ENCODE measurements at places on chromosomes 13 and 19.

DNA sequence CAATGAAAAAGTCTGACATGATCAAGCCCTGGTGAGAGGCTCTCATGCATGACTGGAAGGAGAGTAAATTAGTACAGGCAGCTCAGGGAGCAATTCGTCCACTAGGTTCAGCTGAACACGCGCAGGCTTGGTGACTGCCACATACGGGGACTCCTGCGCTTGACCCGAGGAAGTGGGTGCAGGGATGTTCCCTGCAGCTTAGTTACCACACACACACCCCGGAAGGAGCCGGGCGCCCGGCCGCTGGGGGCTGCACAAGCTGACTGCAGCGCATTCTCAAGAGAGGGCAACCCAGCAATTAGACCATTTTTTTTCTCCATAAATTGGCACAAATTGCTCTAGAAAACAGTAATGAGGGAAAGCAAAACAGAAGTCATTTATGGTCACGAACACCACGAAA, 23.0 kb upstream of the MIER2 start:
- no peaks in the 10 kb centered on the region for H3K36me3 ChIP-seq
- no peak for DNase-seq
- H3K27ac ChIP-seq: no peak overlapping the region
- no peak overlapping the region for H3K4me3 ChIP-seq
- no peaks in the 10 kb centered on the region for H3K27me3 ChIP-seq

- no peak for DNase-seq
- no peaks in the 10 kb centered on the region for H3K27me3 ChIP-seq
- no peak overlapping the region for H3K27ac ChIP-seq
- H3K4me1 ChIP-seq: no peaks in the 10 kb centered on the region
- H3K36me3 ChIP-seq: no peaks in the 10 kb centered on the region
Observed at GRCh38 chr13:44373247-44373600, 400 bp upstream of the SERP2 start.

DNA sequence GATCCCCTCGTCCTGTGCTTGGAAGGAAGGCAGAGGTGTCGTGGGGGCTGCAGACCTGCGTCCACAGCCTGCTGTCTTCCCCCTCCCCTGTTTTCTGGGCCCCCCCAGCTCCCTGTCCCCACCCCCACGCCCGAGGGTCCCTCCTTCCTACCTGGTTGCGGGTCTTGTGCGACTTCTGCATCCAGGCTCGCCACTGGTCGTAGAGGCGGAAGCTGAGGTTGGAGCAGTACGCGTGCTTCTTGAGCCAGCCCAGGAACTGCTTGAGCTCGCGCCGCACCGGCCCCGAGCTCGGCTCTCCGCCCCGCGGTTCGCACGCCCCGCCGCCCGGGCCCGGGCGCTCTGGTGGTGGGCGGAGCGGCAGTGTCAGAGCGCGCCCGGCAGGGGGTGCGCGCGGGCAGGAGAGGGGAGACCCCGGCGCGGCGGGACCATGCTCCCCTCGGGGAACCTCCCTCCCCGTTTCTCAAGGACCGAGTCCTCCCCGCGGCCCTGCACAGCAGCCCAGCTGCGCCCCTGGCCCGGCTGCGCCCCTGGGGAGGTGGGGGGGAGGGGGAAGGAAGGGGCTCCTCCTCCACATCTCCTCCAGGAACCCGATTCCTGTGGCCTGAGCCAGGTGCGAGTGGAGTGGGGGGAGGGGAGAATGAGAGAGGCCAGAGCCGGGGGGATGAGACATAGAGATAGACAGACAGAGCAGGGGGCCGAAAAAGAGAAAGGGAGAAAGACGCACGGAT, 5.7 kb downstream of the REX1BD start:
- peak overlapping the region; percentile 71 for H3K4me3 ChIP-seq
- peak; percentile 85 for DNase-seq
- H3K4me1 ChIP-seq: peaks cover 29% of the 10 kb centered on the region
- peak overlapping the region; percentile 29 for H3K27ac ChIP-seq

GRCh38 chr19:30094756-30095140, 152.7 kb downstream of the URI1 start:
- H3K27ac ChIP-seq: no peak overlapping the region
- H3K27me3 ChIP-seq: no peaks in the 10 kb centered on the region
- H3K36me3 ChIP-seq: no peaks in the 10 kb centered on the region
- H3K4me1 ChIP-seq: no peaks in the 10 kb centered on the region
- no peak for DNase-seq
- no peak overlapping the region for H3K4me3 ChIP-seq

DNA sequence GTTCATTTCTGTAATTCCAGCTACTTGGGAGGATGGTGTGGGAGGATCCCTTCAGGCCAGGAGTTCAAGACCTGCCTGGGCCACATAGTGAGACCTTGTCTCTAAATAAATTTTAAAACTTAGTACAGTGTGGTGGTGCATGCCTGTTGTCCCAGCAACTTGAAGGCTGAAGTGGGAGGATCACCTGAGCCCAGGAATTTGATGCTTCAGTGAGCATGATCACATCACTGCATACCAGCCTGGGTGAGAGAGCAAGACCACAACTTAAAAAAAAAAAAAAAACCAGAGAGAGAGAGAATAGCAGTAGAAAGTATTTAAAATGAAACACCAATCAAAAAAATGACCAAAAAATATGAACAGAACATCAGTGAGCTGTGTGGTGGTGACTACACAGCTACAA, 7.1 kb upstream of the ZNF823 start:
- no peak for DNase-seq
- H3K36me3 ChIP-seq: no peaks in the 10 kb centered on the region
- no peaks in the 10 kb centered on the region for H3K27me3 ChIP-seq
- H3K27ac ChIP-seq: no peak overlapping the region

GRCh38 chr13:35994131-35994966, 136.8 kb downstream of the DCLK1 start:
- no peak for DNase-seq
- no peaks in the 10 kb centered on the region for H3K4me1 ChIP-seq
- H3K27ac ChIP-seq: no peak overlapping the region
- H3K36me3 ChIP-seq: no peaks in the 10 kb centered on the region

- no peak overlapping the region for H3K27ac ChIP-seq
- H3K27me3 ChIP-seq: no peaks in the 10 kb centered on the region
- no peaks in the 10 kb centered on the region for H3K4me1 ChIP-seq
- H3K36me3 ChIP-seq: no peaks in the 10 kb centered on the region
Observed at GRCh38 chr13:42524487-42525034, 49.4 kb upstream of the TNFSF11 start.

DNA sequence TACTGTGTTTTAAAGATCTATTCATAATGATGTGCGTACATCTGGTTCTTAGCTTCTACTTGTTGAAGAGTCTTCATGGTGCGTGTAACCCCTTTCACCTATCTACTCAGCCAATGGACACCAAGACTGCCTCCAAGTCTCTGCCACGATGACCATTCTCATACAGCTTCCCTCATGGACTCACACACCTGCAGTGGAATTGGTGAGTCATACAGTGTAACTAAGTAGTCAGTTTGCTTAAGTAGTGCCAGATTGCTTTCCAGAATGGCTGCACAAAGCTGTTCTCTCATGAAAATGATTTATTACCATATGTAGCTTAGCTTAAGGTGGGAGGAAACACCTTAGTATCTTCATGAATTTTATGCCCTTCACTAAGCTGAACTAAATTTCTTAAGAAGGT, 112.3 kb downstream of the AKAP11 start:
- no peaks in the 10 kb centered on the region for H3K36me3 ChIP-seq
- H3K4me3 ChIP-seq: no peak overlapping the region
- H3K27ac ChIP-seq: no peak overlapping the region
- peaks cover 7% of the 10 kb centered on the region for H3K4me1 ChIP-seq

- H3K36me3 ChIP-seq: no peaks in the 10 kb centered on the region
- H3K4me1 ChIP-seq: peaks cover 3% of the 10 kb centered on the region
- no peak for DNase-seq
Observed at GRCh38 chr19:35533201-35533821, at the start of gene GAPDHS. GAPDHS (plus strand) TSS chr19:35533456; CDS start chr19:35533528, 72 bp downstream.

GRCh38 chr13:45852494-45852893, 941 bp upstream of the SIAH3 start:
- no peak for DNase-seq
- no peak overlapping the region for H3K4me3 ChIP-seq
- H3K36me3 ChIP-seq: no peaks in the 10 kb centered on the region
- no peak overlapping the region for H3K27ac ChIP-seq
- peaks cover 20% of the 10 kb centered on the region for H3K4me1 ChIP-seq

DNA sequence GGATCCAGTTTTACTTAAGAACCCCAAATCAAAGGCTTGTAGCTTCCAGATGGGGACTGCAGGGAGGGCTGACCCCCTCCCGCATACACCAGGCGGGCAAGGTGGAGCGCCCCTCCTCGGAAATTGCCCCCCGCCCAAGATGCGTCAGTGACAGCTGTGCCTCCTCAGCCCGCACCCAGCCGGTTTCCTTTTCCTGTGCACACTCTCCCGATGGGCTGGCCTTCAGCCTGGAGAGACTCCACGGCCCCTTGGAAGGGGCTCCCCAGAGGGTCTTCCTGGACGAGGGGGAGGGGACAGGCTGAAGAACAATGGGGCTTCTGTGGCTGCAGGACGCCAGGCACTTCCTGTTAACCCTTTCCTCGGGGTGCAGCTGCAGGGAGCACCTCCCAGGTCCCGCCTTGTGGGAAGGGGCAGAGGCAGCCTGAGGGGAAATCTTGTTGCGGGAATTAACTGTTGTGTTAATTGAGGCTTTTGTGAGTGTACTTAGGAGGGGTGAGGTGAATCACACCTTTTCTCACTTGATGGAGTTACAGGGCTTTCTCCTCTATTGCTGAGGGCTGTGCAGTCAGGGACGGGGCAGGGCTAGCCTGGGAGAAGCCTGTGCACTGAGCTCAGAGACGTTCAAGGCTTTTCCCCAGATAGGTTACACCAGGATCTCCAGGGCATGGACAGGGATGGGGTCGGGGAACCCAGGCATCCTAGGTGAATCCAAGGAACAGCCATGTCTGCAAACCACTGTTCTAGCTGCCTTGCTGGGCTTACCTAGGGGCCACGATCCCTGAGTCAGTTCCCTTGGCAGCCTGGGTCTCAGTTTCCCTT, 14.3 kb downstream of the IER2 start:
- H3K4me1 ChIP-seq: peaks cover 85% of the 10 kb centered on the region
- H3K36me3 ChIP-seq: no peaks in the 10 kb centered on the region
- H3K27me3 ChIP-seq: no peaks in the 10 kb centered on the region
- no peak for DNase-seq
- H3K4me3 ChIP-seq: peak overlapping the region; percentile 60
- H3K27ac ChIP-seq: peak overlapping the region; percentile 90

DNA sequence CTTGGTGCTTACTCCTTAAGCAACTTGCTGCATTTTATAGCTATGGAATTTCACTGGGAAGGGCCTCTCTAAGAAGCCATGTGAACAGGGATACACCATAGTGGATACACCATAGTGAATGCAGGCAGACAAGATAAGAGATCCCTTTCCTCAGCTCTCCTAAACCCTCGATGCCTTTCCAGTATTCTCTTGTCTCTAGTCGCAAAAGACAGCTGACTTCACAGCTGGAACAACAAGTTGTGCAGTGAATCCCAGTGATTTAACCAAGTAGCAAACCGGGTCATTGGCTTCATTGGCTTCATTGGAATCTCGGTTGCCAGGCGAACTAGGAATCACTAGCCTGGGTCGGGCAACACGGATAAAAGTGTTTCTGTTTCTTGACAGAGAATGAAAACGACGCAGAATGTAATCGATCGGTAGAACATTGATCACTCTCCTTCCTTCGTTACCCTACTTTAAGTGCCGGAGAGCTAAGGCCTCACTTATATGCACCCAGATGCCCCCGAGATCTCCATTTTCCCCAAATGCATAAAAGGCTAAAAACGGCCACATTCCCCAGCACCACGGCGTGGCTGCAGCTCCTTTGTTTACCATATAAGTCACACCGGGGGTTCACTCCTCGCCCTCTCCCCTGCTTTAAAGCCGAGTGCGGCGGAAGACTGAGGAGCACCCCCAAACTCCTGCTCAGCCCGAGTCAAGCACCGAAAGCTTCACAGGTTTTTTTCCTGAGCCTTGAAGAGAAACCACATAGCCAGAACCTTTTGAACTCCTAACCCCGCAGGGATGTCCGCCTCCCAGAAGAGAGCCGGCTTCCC, 674 bp downstream of the TRPC4 start:
- H3K36me3 ChIP-seq: no peaks in the 10 kb centered on the region
- no peaks in the 10 kb centered on the region for H3K27me3 ChIP-seq
- DNase-seq: no peak
- no peaks in the 10 kb centered on the region for H3K4me1 ChIP-seq
- H3K4me3 ChIP-seq: no peak overlapping the region
